Stimulated activated naive B cell treated with anti-CD40 and anti-IgM and Interleukin-4, amounts not matched to agents 10 μg/mL and 1 μg/mL and 100 μg/mL, for 72 hours (primary cell): ENCODE measurements at places on chromosomes 11 and 22.

GRCh38 chr11:70689764-70690163 is 291.4 kb downstream of the CTTN start:
- peaks cover 19% of the 10 kb centered on the region for H3K27me3 ChIP-seq
- H3K27ac ChIP-seq = no peak overlapping the region
- H3K4me1 ChIP-seq = no peaks in the 10 kb centered on the region
- DNase-seq = no peak

DNA sequence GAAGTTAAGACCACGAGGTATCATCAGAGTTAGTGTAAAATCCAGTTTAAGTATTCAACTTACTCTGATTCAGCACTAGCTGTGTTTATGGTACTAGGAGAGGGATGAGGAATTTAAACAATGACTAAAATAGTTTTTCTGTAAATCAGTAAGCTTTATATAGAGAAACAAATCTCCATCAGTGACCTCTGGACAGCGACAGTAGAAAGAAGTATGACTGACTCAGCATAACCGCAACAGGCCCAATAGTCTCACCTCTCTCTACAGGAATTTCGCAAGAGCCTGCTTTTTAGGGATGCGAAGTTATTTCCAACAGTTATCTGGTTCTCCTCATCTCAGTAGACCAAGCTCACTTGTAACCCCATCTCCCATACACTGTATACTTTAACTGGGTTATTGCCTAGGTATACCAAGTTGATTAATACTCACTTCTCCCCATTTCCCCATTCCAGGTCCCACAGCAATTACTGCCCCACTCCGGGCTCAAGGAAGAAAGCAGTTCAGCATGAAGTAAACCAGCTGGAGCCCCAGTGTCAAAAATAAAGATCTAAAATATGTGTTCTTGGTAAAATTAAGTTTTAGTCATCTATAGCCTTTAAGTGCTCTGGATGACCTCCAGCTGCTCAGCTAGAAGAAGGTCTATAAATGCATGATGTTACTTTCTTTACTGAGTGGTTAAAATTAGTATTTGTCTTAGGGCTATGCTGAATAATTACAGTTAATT is 770.6 kb upstream of the CCDC90B start:
- H3K4me1 ChIP-seq = no peaks in the 10 kb centered on the region
- no peaks in the 10 kb centered on the region for H3K27me3 ChIP-seq
- H3K4me3 ChIP-seq = no peak overlapping the region
- DNase-seq = no peak

DNA sequence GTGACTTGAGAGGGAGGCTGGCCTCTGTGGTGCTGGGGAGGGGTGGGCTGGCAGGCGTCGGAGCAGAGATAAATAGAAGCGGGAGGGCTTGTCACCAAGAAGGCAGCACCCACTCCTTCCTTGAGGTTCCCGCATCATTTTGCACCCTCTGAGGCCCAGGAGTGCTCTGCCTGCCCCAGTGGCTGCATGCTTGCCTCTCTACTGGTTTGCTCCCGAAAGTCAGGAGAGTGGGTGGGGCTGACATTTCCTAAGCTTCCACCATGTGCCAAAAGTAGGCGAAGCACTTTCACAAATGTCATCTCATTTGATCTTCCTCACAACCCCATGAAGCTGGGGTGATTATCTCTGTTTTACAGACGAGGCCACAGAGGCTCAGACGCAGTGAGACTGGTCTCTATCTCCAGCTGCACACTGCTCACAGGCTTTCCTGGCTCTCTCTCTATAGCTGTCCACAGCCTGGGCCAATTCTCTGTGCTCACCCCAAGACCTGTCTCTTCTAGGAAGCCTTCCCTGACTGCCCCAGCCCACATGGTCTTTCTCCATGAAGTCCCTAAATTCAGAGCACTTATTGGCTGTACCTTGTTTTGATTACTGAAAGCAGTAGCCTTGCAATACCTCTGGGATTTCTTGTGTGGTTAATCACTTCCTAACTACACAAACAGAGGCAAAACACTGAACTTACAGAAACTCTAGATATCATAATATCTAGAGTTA is 2.6 kb upstream of the UCP3 start:
- no peaks in the 10 kb centered on the region for H3K27me3 ChIP-seq
- peak; percentile 64 for DNase-seq
- H3K4me3 ChIP-seq = peak overlapping the region; percentile 49
- H3K27ac ChIP-seq = peak overlapping the region; percentile 93

- no peak for DNase-seq
- H3K27me3 ChIP-seq = peaks cover 23% of the 10 kb centered on the region
- H3K4me3 ChIP-seq = no peak overlapping the region
- peaks cover 5% of the 10 kb centered on the region for H3K4me1 ChIP-seq
These were observed 65.5 kb downstream of the C11orf91 start for GRCh38 chr11:33635161-33635560.

DNA sequence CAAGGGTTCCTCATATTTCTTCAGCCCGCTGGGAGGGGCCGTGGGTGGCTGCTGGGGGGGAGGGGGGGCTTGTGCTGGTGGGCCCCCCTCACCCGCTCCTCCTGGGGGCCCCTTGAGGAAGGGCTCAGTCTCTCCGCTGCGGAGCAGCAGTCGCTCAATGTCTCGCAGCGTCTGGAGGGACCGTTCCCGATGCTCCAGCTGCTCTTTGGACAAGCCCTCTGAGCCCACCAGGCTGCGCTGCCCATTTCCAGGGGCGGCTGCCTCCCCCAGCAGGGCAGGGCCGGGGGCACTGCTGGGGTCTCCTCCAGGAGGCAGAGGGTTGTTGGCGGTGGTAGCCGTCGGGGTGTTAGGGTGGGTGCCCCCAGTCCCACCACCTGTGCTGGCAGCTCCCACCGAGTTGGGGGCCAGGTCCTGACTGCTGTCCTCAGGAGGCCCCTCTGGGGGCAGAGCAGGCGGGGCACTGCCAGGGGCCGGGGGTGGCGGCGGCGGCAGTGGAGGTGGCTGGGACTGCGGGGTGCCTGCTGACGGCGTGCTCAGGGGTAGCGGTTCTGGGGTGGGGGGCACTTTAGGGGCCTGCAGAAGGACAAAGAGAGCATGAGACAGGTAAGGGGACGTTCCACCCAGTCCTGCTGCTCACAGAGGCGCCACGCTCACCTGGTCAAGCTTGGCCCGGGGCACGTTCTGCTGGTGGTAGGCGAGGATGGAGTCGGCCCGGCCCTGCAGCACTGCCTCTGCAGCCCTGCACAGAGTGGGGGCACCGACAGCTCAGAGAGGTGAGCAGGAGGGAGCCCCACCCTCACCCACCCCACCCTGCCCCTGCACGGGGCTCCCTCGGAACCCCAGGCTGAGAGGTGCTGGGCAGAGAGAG is 18.9 kb downstream of the CXCR5 start:
- DNase-seq = no peak
- H3K36me3 ChIP-seq = peaks cover 37% of the 10 kb centered on the region
- H3K4me3 ChIP-seq = no peak overlapping the region
- no peaks in the 10 kb centered on the region for H3K27me3 ChIP-seq
- H3K4me1 ChIP-seq = peaks cover 21% of the 10 kb centered on the region
- peak overlapping the region; percentile 16 for H3K27ac ChIP-seq

- H3K4me1 ChIP-seq = peaks cover 4% of the 10 kb centered on the region
- no peak overlapping the region for H3K4me3 ChIP-seq
- no peaks in the 10 kb centered on the region for H3K36me3 ChIP-seq
These were observed 20.7 kb upstream of the FAM181B start for GRCh38 chr11:82754410-82754809.

DNA sequence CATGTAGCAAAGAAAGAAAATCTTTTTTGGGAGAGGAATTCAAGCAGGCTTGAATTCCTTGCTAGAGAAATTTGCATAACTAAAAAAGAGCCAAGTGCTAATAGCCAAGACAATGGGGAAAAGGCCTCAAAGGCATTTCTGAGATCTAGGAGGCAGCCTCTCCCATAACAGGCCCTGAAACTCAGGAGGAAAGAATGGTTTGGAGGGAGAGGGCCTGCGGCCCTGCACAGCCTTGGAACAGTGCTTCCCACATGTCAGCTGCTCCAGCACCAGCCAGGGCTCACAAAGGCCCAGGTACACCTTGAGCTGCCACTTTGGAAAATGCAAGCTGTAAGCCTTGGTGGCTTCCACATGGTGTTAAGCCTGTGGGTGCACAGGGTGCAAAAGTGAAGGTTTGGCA is 55.5 kb upstream of the TSPAN18 start:
- H3K27me3 ChIP-seq = peaks cover 22% of the 10 kb centered on the region
- H3K4me1 ChIP-seq = no peaks in the 10 kb centered on the region
- DNase-seq = no peak
- no peak overlapping the region for H3K27ac ChIP-seq

DNA sequence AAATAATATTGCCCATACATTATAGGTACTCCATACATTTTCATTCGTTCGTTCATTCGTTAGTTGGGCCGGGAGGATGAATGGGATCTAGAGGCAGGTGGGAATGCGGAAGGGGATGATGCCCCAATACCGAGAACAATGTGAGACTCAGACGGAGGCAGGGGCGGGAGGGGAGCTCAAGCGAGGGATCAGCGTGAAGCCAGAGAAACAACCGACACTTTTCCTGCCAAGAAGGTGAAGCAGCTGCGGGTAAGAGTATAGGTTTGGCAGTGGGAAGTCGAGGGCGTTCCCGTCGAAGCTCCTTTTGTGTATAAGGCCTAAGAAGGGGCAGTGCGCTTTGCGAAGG is 1.1 kb upstream of the ARHGEF17 start:
- DNase-seq = no peak
- H3K36me3 ChIP-seq = peaks cover 7% of the 10 kb centered on the region

DNA sequence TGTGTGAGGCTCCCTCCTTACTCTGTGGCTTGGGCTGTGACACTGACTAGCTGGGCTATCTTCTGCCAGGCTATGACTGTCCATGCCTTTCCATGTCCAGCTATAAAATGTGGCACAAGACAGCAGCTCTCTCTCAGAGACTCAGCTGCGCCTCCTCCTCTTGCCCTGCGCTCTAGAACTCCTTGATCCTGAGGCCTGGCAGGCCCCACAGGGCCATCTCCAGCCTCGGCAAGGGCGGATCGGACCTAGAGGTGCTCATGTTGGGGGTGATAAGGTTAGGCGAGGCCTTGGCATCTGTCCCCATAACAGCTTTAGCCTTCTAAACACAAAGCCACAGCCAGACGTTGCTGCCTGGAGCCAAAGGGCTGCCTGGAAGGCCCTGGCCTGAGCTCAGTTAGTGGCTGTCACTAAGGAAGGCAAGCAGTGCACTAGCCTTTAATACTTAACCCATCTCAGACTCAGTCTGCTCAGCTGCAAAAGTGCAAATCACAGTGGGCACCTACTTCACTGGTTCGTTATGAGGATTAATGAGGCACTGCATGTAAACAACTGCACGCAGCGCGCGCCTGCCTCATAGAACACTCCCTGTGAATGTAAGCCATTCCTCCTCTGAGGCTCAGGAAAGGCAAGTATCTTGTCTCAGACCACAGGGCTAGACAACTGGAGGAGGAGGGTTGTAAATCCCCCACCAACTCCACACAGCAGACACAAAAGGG is 1.2 kb downstream of the GUCD1 start:
- H3K27me3 ChIP-seq = no peaks in the 10 kb centered on the region
- peaks cover 73% of the 10 kb centered on the region for H3K4me1 ChIP-seq
- peak overlapping the region; percentile 97 for H3K4me3 ChIP-seq
- no peak for DNase-seq

DNA sequence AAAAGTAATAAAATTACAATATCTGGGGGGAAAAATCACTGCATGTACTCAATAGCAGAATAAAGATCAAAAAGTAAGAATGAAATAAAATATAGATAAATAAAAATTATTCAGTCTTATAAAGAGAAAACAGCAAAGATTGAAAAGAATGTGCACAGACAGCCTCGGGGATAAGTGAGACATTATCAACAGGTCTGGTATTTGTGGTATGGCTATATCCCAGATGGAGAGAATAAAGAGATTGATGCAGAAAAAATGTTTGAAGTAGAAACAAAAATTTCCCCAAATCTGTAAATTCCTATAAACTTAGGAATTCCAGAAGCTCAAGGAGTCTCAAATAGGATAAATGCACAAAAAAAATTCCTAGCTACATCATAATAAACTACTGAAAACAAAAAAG is 74.5 kb upstream of the LUZP2 start:
- H3K27ac ChIP-seq = no peak overlapping the region
- no peak overlapping the region for H3K4me3 ChIP-seq
- no peaks in the 10 kb centered on the region for H3K4me1 ChIP-seq
- DNase-seq = no peak

- no peak for DNase-seq
- peaks cover 84% of the 10 kb centered on the region for H3K4me1 ChIP-seq
- H3K27ac ChIP-seq = peak overlapping the region; percentile 95
These were observed 3.3 kb upstream of the SHISA8 start for GRCh38 chr22:41917903-41918791.

GRCh38 chr11:96580476-96581040 is 190.7 kb downstream of the JRKL start:
- no peak overlapping the region for H3K4me3 ChIP-seq
- no peaks in the 10 kb centered on the region for H3K27me3 ChIP-seq
- no peak for DNase-seq
- no peaks in the 10 kb centered on the region for H3K36me3 ChIP-seq
- H3K27ac ChIP-seq = no peak overlapping the region

DNA sequence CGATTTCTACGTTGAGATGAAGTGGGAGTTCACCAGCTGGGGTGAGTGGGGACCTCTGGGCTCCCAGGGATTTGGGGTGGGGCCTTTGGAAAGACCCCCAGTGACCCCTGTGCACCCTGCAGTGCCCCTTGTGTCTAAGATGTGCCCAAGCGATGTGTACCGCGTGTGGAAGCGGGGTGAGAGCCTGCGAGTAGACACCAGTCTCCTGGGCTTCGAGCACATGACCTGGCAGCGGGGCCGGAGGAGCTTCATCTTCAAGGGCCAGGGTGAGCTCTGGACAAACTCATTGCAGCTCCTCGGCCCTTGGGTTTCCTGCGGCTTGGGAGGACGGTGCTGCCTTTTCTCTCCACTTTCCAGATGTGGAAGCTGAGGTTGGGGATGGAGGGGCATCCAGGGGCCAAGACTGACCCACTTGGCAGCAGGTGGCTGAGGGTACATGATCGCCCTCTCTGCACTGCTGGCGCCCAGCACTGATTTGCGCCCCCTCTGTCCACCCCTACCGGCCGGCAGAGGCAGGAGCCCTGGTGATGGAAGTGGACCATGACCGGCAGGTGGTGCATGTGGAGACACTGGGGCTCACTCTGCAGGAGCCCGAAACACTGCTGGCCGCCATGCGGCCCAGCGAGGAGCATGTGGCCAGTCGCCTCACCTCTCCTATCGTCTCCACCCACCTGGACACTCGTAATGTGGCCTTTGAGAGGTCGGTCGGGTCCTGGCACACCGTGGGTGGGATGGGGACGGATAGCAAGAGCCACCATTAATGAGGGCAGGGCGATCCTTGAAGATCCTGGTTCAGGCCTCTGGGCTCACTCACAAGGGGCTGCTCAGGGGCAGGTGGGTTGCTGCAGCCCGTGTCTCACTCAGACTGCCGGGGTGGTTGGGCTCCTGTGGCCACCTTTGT is 2.6 kb downstream of the ANKRD13D start:
- no peak overlapping the region for H3K4me3 ChIP-seq
- H3K27ac ChIP-seq = no peak overlapping the region
- H3K4me1 ChIP-seq = peaks cover 28% of the 10 kb centered on the region
- H3K36me3 ChIP-seq = peaks cover 47% of the 10 kb centered on the region
- H3K27me3 ChIP-seq = no peaks in the 10 kb centered on the region
- DNase-seq = no peak

DNA sequence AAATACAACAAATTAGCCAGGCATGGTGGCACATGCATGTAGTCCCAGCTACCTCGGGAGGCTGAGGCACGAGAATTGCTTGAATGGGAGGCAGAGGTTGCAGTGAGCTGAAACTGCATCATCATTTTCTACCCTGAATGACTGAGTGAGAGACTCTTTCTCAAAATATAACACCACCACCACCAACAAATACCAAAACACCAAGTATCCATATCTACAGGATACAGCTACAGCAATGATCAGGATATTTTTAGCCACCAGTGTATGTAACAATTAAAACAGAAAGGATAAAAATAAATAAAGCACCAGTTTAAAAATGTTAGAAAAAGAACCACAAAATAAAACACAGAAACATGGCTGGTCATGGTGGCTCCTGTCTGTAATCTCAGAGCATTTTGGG is 13.2 kb downstream of the A4GALT start:
- H3K27ac ChIP-seq = no peak overlapping the region
- peaks cover 5% of the 10 kb centered on the region for H3K4me1 ChIP-seq
- no peak overlapping the region for H3K4me3 ChIP-seq
